Activated gamma-delta T cell treated with anti-CD3 and anti-CD28 coated beads, Interleukin-2, amount 50 U/mL, for 16 hours (primary cell): ENCODE measurements at places on chromosomes 11 and 22.

- no peak for DNase-seq
Observed at GRCh38 chr11:35275786-35276170, 136.8 kb downstream of the CD44 start.

- no peak for DNase-seq
Observed at GRCh38 chr11:22976146-22976545, 115.9 kb upstream of the CCDC179 start.

DNA sequence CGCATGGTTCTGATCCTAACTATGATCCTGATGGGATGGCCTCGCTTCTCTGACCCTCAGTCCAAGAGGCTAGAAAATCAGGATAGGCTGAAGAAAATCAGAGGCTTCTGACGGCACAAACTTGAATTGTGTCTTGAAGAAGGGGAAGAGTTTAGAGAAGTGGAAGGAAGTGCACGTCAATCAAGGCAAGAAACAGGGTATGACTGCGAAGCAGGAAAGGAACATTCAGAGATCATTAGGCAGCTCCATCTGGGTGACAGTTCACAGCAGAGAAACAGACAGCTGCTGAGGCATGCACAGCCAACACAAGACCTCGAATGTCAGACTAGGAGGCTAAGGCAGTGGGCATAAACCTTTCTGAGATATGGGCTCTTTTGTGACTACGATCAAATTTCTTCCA is 29.3 kb downstream of the CLPB start:
- no peak for DNase-seq

DNA sequence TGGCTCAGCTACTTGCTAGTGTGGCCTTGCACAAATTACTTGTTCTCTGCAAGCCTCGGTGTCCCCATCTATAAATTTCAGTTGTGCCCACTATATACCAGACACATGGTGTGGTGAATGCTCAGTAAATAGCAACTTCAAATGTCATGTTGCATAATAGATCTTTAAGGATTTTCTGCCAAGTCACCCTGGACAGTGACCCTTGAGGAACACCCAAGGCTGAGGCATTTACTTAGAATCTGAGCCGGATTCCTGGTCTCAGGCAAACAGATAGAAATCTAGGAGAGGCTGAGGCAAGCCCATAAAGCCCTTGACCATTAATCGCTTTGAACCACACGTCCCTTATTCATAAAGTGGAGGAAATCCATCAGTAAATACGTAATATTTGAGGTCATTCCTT is 9.7 kb downstream of the TEAD1 start:
- DNase-seq, result no peak

DNA sequence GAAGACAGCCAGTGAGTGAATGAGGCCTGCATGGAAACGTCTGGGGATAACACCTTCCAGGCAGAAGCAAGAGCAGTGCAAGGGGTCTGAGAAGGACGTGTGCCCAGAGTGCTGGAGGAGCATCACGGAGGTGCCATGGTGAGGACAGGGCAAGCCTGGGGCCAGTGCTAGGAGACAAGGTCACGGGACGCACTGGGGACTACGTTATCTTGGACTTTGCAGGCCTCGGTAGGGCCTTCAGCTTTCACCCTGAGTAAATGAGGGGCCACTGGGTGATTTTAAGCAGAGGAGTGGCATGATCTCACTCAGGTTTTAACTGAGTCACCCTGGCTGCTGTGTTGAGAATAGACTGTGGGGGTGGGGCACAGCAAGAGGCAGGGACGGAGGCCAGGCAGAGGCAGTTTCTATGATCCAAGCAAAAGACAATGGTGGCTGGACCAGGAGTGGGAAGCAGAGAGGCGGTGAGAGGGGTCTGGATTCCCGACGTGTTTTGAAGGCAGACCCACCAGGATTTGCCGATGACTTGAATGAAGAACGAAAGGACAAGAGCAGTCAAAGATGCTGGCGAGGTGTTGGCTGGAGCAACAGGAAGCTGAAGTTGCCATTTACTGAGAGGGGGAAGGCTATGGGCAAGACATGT is 102.7 kb upstream of the PARVA start:
- DNase-seq, result no peak

GRCh38 chr22:39928536-39929520 is 27.9 kb downstream of the GRAP2 start:
- DNase-seq, result no peak
